Left kidney (tissue), 8 donors: ENCODE measurements at places on chromosomes 2 and 18. TPM values are rescaled to one million over a fixed set of nuclear protein-coding genes. Genes with fewer than 3 reads are reported as not detected.

CIB4 gene
- 0.48 TPM for polyA plus RNA-seq

DNA sequence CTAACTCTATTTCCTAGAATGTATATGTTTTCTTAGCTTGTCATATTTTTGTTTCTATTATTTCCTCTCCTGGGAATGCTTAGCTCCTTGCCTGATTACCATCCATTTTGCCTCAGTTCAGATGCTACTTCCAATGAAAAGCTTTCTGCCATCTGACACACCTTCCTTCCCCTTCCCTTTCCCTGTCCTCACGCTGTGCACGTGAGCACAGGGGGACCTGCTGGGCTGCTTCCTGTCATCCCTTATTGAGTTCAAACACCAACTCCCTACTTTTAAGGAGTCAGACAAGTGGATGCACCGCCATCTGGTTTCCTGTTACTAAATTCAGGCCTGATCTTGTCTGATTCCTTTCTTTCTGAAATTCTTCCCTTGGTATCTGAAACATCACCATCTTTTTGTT lies 2.4 kb upstream of the INO80C start:
- no peak for DNase-seq

GRCh38 chr2:104040771-104041170 lies 813.1 kb upstream of the POU3F3 start:
- no peak for DNase-seq

DNA sequence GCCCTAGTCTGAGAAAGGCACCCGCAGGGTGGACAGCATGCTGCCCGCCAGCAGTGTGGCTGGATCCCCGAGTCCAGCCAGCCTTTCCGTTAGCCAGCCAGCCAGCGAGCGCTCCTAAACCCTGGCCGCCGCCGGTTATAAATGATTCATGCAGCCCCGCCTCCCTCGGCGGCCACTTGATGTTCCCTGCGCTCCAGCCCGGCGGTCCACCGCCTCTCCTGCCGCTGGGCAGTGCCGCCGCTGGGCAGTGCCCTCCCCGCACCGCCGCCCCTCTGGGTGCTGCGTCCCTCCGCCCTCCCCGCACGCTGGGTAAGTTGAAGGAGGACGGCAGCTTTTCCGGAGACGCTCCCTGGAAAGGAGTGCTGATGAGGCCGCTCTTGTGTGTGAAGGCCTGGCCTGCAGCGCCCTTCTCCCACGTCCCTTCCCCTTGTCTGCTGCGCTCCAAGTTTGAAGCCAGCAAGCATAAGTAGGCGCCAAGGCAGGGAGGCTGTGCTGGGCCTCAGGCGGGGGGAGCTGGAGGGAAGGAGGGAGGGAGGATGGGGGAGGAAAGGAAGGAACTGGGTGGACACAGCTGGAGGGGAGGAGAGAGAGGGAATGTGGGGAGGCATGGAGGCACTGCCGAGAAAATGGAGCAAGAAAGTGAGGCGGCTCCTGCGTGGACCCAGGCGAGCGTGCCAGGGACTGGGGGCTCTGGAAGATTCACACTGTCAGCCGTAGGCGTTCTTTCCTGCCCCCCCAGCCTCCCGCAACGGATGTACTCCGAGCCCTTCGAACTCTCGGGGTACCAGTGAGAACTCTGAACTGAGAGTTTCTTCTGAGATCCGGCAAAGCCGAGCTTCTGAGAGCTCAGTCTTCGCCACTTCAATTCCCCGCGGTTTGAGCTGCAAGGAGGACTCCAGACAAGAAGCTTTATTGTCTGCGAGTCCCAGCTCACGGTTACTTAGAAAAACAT lies 131.9 kb downstream of the GLI2 start:
- peak; percentile 78 for DNase-seq

- DNase-seq, result no peak
Observed at GRCh38 chr2:104866122-104866864, 12.4 kb downstream of the POU3F3 start.

GRCh38 chr18:377088-377487 lies 109.2 kb upstream of the THOC1 start:
- no peak for DNase-seq

- DNase-seq, result no peak
Observed at GRCh38 chr18:77038182-77038858, 94.3 kb downstream of the MBP start.

DNA sequence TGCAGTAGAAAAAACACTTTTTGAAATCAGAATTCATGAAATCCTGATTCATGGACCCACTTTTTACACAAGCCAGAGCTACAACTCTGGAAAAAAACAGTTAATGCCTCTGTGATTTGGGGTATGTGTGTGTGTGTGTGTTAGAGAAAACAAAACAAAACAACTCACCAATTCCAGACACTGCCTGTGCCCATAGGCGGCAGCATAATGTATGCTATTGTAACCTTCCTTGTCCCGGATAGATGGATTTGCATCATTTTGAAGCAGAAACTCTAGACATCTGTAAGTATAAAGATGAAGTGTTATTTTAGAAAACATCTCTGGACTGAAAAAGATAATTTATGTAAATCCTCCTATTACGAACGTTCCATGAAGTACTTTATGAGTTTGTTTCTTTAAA lies 152.0 kb upstream of the PGAP1 start:
- no peak for DNase-seq
